ENCODE measurements at places on chromosomes 6 and 20. TPM values are rescaled to one million over a fixed set of nuclear protein-coding genes. Genes with fewer than 3 reads are reported as not detected.

DNA sequence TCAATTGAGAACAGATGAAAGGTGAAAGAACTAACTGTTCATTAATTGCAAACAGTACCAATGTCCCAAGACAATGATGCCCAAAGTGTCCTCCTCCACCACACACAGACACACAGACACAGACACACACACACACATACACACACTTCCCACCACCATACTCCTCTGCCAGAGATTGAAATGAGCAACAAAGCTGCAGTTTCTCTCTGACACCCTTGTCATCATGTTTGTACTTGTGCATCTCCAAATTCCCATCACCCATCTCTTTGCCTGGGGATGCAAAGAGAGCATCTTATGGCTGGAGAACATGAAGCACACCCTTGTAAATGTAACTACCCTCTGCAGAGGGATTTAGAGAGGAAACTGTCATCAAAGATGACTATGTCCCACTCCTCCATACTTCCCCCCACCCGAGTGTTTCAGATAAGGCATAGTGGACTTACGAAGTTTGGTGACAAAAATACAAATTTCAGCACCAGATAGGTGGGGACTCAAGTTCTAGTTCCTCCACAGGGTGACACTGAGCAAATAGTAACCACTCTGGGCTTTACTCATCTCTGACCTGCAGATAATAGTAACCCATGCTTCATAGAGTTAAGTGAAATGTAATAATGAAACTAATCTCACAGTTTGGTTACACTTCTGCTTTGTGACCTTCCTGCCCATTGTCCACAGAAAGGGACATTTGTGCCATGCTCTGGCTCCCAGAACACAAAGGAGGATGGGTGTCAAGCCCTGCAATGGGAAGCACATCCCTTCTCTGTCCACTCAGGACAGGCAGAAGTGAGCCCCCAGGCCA lies 8.7 kb downstream of the MAFB start:
- H3K4me3 ChIP-seq = no peak overlapping the region
- peaks cover 3% of the 10 kb centered on the region for H3K4me1 ChIP-seq

- no peaks in the 10 kb centered on the region for H3K36me3 ChIP-seq
- no peak overlapping the region for H3K27ac ChIP-seq
- no peak for DNase-seq
- no peak overlapping the region for H3K4me3 ChIP-seq
- no peaks in the 10 kb centered on the region for H3K27me3 ChIP-seq
These were observed 278.1 kb downstream of the MEI4 start for GRCh38 chr6:77930952-77931351.

The LCA5 gene
- not detected for total RNA-seq

The TDRD6 gene
- total RNA-seq = not detected

DNA sequence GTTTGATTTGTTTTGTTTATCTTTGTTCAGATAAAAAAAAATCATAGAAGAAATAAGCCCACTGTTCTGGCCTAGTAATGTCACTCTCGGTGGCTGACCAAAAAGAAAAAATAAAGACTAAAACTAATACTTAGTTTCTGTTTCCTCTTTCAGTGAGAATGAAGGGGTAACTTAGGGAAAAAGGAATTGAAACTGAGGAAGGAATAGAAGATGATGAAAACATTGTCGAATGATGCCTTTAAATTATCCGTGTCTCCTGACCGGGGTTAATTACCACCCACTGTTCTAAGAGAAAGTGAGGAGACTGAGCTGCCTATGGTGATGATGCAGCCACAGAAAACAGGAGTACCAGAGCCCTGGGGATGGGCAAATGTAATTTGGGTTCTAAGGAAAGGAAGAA lies 73.1 kb downstream of the PTCHD4 start:
- H3K4me3 ChIP-seq = no peak overlapping the region
- no peaks in the 10 kb centered on the region for H3K4me1 ChIP-seq
- H3K36me3 ChIP-seq = no peaks in the 10 kb centered on the region
- H3K27me3 ChIP-seq = no peaks in the 10 kb centered on the region
- H3K27ac ChIP-seq = no peak overlapping the region

DNA sequence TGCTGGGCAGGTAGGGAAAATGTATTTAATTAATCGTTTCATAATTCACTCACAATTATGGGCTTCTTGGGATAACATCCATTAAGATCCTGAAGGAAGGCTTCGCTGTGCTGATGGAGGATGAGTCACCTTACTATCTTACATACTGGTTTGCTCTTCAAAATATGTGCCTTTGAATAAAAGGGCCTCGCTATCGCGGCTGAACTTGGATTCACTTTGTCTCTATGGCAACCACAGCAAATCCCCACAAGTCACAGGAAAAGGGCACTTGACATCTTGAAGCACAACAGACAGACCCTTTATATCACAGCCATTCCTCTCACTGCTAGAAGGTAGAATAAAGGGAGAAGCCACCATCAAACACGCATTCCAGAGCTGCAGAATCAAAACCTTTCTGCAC lies 141.3 kb upstream of the MYLIP start:
- H3K4me1 ChIP-seq = peaks cover 2% of the 10 kb centered on the region
- no peak overlapping the region for H3K27ac ChIP-seq
- no peaks in the 10 kb centered on the region for H3K36me3 ChIP-seq

GRCh38 chr6:160438481-160438880 lies 90.3 kb downstream of the SLC22A3 start:
- no peak overlapping the region for H3K4me3 ChIP-seq
- no peaks in the 10 kb centered on the region for H3K36me3 ChIP-seq

DNA sequence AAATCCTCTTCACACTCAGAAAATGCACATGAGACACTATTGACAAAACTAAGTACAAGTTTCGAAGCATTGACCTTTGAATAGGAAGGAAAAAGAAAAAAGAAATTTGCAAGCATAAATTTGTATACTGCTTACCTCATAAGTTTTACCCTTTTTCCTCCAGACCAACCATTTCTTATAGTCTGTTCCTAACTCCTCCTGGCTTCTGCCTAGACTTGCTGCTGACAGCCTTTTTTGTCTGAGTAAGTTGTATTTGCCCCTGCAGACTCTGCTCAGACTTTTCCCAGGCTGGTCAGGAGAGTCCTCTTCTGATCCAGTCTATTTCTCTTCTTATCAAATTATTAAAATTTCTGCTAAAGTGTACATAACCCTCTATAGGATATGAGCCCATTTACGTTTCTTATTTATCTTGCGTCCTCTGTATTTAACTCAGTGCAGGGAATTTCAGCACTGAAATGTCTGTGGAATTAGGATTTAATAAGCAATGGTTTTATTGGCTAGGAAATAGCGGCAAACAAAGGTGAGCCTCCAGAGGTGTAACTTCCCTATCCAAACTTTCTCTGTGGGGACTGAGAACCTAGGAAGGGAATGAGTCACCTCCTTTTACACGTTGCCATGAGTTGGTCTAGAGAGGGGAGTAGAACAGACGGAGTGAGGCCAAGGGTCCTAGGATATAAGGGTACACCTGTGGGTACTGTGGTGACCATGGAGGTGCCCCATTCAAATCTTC lies 207.1 kb upstream of the MARCKS start:
- H3K4me3 ChIP-seq = no peak overlapping the region
- H3K36me3 ChIP-seq = no peaks in the 10 kb centered on the region
- H3K4me1 ChIP-seq = no peaks in the 10 kb centered on the region
